ENCODE measurements at places on chromosomes 7 and 10. TPM values are rescaled to one million over a fixed set of nuclear protein-coding genes. Genes with fewer than 3 reads are reported as not detected.

Gene SOSTDC1
- polyA plus RNA-seq, result not detected

Gene TAS2R41
- polyA plus RNA-seq, result 0.19 TPM

Gene EPHA1
- 0.47 TPM for polyA plus RNA-seq

Gene PDSS1
- polyA plus RNA-seq, result 13.1 TPM

Gene SUN3
- not detected for polyA plus RNA-seq

Gene ACSM6
- not detected for polyA plus RNA-seq

Gene GPNMB
- 1.5 TPM for polyA plus RNA-seq

Gene TRIM50
- not detected for polyA plus RNA-seq

Gene SPAM1
- not detected for polyA plus RNA-seq

Gene UTF1
- 0.23 TPM for polyA plus RNA-seq

Gene GCK
- polyA plus RNA-seq, result not detected

Gene PGAM2
- polyA plus RNA-seq, result not detected

Gene THSD7A
- polyA plus RNA-seq, result under 0.01 TPM

Gene LAMTOR4
- polyA plus RNA-seq, result 533 TPM

Gene DNAJC1
- 12.9 TPM for polyA plus RNA-seq

Gene KCND2
- not detected for polyA plus RNA-seq

Gene CDHR1
- polyA plus RNA-seq, result not detected

Gene OR2A7
- polyA plus RNA-seq, result not detected

Gene ZPBP
- not detected for polyA plus RNA-seq

Gene GRM3
- not detected for polyA plus RNA-seq

Gene KCNH2
- not detected for polyA plus RNA-seq

Gene RAMP3
- not detected for polyA plus RNA-seq

Gene AKR1D1
- polyA plus RNA-seq, result not detected

Gene CALHM3
- 0.04 TPM for polyA plus RNA-seq

Gene SLC26A5
- polyA plus RNA-seq, result not detected

Gene C7orf57
- not detected for polyA plus RNA-seq

Gene OPALIN
- polyA plus RNA-seq, result not detected

Gene EMX2
- polyA plus RNA-seq, result not detected

Gene GCC1
- 5.9 TPM for polyA plus RNA-seq

Gene CYP2C19
- not detected for polyA plus RNA-seq

Gene NXPH1
- not detected for polyA plus RNA-seq

Gene HKDC1
- not detected for polyA plus RNA-seq

Gene TMEM130
- 0.05 TPM for polyA plus RNA-seq

Gene MUC3A
- polyA plus RNA-seq, result not detected

Gene DRGX
- not detected for polyA plus RNA-seq

Gene LFNG
- 156 TPM for polyA plus RNA-seq

Gene ARHGEF5
- polyA plus RNA-seq, result 0.04 TPM

Gene LEP
- polyA plus RNA-seq, result not detected
